Naive B cell (primary cell): ENCODE measurements at places on chromosomes 6 and 20. TPM values are rescaled to one million over a fixed set of nuclear protein-coding genes. Genes with fewer than 3 reads are reported as not detected.

DNA sequence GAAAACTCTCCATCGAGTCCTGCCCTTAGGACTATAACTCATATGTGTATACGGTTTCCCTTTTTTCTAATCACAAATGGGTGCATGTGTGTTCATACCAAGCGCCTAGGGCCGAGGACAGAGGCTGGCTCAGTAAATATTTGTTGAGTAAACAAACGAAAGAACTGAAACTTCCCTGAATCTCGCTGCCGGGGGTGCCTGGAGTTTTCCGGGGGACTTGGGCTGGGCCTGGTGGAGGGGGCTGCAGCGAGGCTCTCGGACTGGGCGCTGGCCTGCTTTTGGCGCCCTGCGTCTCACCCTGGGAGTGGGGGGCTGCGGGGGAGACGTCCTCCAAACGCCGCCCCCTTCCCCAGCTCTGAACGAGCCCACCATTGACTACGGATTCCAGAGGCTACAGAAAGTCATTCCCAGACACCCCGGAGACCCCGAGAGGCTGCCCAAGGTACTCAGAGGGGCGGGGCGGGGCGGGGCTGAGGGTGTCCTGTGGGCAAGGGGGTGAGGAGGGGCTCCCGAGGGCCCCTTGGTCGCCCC is 49.0 kb downstream of the CPXM1 start:
- no peak overlapping the region for H3K27ac ChIP-seq
- no peaks in the 10 kb centered on the region for H3K36me3 ChIP-seq
- peak overlapping the region; percentile 55 for H3K4me3 ChIP-seq
- DNase-seq = no peak

- no peak overlapping the region for H3K4me3 ChIP-seq
- no peaks in the 10 kb centered on the region for H3K36me3 ChIP-seq
- peaks cover 4% of the 10 kb centered on the region for H3K27me3 ChIP-seq
- no peak overlapping the region for H3K27ac ChIP-seq
- no peak for DNase-seq
Measured at GRCh38 chr6:46414398-46414797, 76.9 kb downstream of the RCAN2 start.

- no peaks in the 10 kb centered on the region for H3K36me3 ChIP-seq
- no peak overlapping the region for H3K27ac ChIP-seq
- no peak for DNase-seq
Measured at GRCh38 chr20:4552075-4552640, 169.6 kb upstream of the PRND start.

RIMS1 gene
- not detected for polyA plus RNA-seq

DNA sequence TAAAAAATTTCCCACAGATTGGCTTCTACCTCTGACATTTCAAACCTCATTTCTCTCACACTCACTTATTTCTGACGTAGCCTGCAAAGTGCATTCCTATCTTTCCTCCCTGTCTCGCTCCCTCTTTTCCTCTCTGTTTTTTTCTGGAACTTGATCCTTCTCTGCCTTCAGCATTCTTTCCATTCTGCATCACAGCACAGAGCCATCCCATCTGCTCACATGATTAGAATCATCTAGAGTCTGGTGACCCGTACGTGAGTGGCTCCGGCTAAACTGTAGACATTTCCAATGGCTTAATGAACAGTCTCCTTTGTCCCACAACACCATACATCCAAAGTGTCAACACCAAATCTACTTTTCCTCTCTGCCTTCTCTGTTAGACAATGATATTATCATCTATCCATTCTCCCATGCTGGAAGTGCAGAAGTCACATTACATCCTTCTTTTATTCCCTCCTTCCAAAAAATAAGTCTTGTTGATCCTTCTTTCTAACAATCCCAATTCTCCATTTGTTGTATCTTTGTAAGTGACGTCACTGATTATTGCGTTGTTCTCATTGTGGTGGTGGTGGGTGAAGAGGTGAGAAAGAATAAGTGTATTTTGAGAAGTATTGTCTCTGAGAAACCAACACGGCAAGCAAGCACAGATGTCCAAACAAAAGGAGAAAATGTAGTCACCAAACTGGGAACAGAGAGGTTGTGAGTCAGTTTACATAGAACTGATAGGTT is 41.6 kb downstream of the OPRM1 start:
- no peak for DNase-seq
- H3K27me3 ChIP-seq = no peaks in the 10 kb centered on the region
- no peaks in the 10 kb centered on the region for H3K4me1 ChIP-seq

DNA sequence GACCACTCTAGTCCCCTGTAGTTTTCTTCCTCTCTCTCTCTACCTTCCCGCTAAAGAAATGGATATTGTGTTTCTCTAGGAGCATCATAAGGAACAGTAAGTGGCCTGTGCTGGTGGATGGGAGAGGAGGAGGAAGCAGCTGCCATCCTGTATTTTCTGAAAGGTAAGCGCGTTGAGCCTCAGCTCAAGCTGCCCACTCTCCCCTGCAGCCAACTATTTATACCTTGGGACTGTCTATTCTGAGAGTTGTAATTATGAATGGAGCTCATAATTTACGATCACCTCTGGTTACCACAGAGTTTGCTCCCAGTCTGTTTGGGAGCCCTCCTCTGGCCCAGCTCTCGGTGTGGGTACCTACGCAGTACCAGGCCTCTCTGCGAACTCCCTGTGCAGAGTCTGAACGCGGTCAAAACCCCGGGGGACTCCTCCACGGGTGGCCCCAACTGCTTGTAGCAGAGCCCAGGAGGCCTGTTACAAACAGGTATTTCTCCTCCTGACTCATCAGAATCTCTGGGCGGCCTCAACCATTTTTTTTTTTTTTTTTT is 285.4 kb downstream of the SMOC2 start:
- peaks cover 4% of the 10 kb centered on the region for H3K27me3 ChIP-seq
- no peak for DNase-seq
- H3K27ac ChIP-seq = no peak overlapping the region
- H3K4me1 ChIP-seq = no peaks in the 10 kb centered on the region
- H3K36me3 ChIP-seq = no peaks in the 10 kb centered on the region

DNA sequence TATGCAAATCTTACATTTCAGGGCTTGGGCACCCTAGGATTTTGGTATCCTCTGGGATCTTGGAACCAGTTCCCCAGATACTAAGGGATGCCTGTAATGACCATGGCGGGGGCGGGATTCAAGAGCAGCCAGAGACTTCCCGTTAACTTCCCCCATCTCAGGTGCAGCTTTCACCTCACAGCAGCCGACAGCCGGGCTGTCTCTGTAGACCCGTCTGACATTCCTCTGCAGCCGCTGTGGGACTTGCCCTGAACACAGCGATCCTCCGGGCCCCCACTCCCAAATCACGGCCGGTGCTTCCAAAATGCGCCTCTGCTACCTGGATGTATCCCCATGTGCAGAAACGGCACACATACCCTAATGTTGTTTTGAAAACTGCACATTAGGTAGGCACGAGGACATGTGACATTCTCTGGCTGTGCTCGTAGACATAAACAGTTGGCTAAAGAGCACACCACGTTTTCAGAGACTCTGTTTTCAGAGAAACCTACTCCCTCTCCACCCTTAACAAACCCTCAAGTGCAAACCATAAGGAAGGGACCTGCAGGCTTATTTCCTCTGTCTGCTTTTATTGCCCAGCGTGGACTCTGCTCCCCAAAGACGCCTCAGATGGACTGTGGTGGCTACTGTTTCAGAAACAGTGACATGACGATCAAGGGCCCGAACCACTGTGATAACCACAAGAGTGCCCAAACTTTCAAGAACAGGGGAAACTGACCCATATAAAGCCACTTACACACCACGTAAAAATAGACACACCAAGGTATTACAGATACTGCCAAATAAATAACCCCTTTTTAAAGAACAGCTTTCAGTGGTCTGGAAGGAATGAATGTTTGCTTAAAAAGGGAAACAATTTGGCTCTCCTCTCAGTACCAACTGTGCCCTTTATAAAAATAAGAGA is 72.9 kb upstream of the FOXC1 start:
- no peak overlapping the region for H3K4me3 ChIP-seq
- H3K4me1 ChIP-seq = no peaks in the 10 kb centered on the region
- H3K27ac ChIP-seq = no peak overlapping the region
- no peaks in the 10 kb centered on the region for H3K36me3 ChIP-seq
- DNase-seq = no peak

DNA sequence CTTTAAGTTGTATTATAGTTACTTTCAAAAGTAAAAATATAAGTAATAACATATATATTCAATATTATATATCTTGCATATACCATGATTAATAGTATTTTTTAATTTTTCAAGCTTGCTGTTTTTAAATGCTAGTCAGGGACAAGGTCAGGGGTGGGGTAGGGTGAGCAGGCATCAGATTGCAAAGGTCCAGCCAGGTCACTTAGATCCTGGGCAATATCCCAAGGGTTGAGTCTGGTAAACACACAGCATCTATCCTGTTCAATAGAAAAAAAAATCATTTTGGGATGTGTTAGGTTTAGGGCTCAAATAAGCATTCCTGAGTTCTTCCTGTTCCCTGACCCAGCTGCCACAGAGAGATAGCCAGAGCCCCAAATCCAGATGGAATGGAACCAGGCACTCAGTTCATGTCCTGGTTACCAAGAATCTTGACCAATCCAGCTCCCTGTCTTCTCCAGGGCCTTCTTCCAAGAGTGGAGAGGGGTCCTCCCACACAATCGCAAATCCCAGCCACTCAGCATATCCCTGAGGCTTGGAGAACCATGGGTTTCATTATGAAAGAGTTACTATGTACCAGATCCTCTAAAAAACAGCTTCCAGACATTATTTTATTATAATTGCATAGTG is 134.9 kb upstream of the TOP1 start:
- peaks cover 9% of the 10 kb centered on the region for H3K27me3 ChIP-seq
- no peak for DNase-seq
- H3K27ac ChIP-seq = no peak overlapping the region
- no peaks in the 10 kb centered on the region for H3K4me1 ChIP-seq

ARID1B gene
- 44.1 TPM for polyA plus RNA-seq

THEMIS gene
- not detected for polyA plus RNA-seq

DNA sequence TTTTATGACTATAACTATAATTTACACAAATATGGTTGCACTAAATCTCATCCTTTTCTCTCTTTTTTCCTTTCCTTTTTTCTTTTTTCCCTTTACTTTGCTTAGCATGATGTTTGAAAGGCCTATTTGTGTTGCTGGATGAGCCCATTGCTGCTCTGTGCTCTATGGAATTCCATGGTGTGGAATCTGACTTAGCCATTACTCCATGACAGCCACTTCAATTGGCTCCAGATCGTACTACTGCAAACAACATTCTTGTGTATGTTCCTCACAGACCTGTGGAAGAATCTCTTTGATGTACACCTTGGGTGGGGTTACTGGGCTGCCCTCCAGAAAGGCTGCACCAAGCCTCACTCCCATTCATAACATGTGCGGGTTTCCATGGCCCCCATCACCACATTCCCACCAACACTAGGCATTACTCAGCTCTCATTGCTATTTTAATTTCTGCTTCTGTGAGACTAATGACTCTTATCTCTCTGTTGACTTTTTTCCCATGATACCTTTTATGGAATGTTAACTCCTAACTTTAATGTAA is 979.0 kb downstream of the KIF16B start:
- H3K27ac ChIP-seq = peak overlapping the region; percentile 30
- no peaks in the 10 kb centered on the region for H3K36me3 ChIP-seq
- peaks cover 25% of the 10 kb centered on the region for H3K27me3 ChIP-seq
- H3K4me3 ChIP-seq = no peak overlapping the region
- H3K4me1 ChIP-seq = no peaks in the 10 kb centered on the region

SFT2D1 gene
- polyA plus RNA-seq = 95.5 TPM

GRCh38 chr6:2857580-2858337 is 16.1 kb upstream of the SERPINB1 start:
- DNase-seq = peak; percentile 57
- peaks cover 56% of the 10 kb centered on the region for H3K4me1 ChIP-seq
- no peaks in the 10 kb centered on the region for H3K27me3 ChIP-seq

DNA sequence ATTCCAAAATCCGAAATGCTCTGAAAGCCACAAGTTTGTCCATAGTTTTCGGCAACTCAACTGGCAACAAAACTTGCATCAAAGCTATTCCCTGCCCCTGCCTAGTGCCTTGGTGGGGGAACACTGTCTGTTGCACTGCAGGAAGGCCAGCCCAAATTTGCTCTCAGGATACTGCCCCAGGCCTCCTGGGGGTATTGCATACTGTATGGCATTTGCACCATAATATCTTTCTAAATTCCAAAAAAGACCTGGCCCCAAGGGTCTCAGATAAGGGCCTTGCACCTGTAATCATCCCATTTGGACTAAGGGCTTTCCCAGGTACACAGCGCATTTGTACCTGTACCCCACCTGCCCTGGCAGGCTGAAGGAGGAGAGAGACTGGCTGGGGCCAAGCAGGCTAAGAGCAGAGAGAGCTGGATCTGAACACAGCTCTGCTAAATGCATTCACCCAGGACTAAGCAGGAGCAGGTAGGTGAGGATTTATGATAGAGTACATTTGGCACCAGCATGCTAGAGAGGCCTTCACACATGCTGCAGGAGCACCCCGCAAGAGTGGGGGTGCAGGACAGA is 4.0 kb upstream of the GRM4 start:
- no peaks in the 10 kb centered on the region for H3K36me3 ChIP-seq
- H3K4me3 ChIP-seq = no peak overlapping the region
- no peak for DNase-seq
- H3K27ac ChIP-seq = no peak overlapping the region
- H3K4me1 ChIP-seq = peaks cover 17% of the 10 kb centered on the region
- H3K27me3 ChIP-seq = peaks cover 76% of the 10 kb centered on the region

DNA sequence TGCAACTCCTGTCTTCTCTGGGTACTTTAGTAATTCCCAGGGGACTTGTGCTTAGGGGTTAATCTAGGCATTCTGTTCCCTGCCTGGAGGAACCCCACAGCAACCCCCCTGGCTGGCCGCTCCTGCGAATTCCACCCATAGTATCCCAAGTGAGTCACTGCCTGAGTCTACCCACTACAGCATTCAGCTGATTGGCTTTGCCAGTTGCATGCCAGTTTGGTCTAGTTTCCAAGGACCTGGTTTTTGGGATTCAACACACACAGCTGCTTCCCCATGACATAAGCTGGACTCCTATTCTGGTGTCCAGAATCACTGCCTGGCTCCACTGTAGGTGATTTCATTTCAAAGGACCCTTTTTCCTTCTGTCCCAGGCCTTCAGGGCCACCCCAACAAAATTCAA is 40.3 kb downstream of the PLCG1 start:
- H3K27me3 ChIP-seq = no peaks in the 10 kb centered on the region
- no peaks in the 10 kb centered on the region for H3K36me3 ChIP-seq
- peaks cover 3% of the 10 kb centered on the region for H3K4me1 ChIP-seq

DNA sequence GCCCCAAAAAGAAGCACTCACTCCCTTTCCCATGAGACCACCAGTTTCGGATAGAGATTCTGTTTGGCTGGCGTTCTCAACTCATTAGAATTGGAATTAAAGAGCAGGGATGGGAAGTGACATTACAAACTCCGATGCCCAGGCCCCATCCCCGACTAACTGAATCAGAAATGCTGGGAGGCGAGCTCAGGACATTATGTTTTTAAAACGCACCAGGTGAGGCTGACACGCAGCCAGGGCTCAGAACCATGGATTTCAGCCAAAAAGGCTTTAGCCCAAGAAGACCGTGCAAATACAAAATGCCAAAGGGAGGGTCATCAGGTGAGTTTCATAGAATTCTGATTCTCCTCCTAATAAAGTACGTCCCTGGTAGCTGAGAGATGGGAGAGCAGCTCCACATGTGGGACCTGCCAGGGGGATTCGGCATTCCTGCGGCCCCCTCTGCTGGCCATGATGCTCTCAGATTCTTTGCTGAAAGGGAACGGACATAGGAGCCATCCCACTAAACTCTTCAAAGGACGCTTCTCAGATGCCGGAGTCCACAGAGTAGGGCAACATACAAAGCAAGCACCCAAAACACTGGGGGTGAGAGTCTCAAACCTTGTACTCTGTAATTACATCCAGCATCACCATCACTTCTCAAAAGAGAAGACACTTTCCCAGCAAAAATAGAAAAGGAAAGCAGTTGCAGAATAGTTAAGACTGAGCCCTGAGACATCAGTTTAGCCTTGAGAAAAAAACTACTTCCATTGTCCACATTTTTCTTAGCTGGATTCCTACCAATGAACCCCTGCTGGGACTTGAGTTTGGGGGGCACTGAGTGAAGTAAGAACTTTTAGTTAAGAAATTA is 205.2 kb downstream of the BMP7 start:
- no peak for DNase-seq
- H3K4me1 ChIP-seq = peaks cover 5% of the 10 kb centered on the region
- no peaks in the 10 kb centered on the region for H3K36me3 ChIP-seq
- H3K27me3 ChIP-seq = peaks cover 25% of the 10 kb centered on the region
